Fibroblast of villous mesenchyme (primary cell): ENCODE measurements at places on chromosomes 1 and 21. TPM values are rescaled to one million over a fixed set of nuclear protein-coding genes. Genes with fewer than 3 reads are reported as not detected.

ERRFI1 gene
- 34.8 and 70.4 TPM in 2 replicates for total RNA-seq

SHE gene
- not detected in 2 replicates for total RNA-seq

NKAIN1 gene
- total RNA-seq: not detected in 2 replicates

ADGRL4 gene
- total RNA-seq: 1.9 and 4.7 TPM in 2 replicates

ZSWIM5 gene
- total RNA-seq: 0.43 and 2.3 TPM in 2 replicates

FCRL2 gene
- total RNA-seq: not detected in 2 replicates

DPT gene
- 0.32 and 1.7 TPM in 2 replicates for total RNA-seq

COL16A1 gene
- total RNA-seq: 86.4 and 156 TPM in 2 replicates

ASTN1 gene
- total RNA-seq: not detected in 2 replicates

RAB25 gene
- not detected in 2 replicates for total RNA-seq

KRTAP12-2 gene
- not detected in 2 replicates for total RNA-seq

MEX3A gene
- 1.7 and 1.9 TPM in 2 replicates for total RNA-seq
